ENCODE measurements at places on chromosomes 7 and 10.
A peak's percentile ranks its signal among the peaks of the same experiment; 100 is the strongest.

- no peak for DNase-seq
Measured at GRCh38 chr10:132407243-132407746, 10.3 kb downstream of the PWWP2B start.

DNA sequence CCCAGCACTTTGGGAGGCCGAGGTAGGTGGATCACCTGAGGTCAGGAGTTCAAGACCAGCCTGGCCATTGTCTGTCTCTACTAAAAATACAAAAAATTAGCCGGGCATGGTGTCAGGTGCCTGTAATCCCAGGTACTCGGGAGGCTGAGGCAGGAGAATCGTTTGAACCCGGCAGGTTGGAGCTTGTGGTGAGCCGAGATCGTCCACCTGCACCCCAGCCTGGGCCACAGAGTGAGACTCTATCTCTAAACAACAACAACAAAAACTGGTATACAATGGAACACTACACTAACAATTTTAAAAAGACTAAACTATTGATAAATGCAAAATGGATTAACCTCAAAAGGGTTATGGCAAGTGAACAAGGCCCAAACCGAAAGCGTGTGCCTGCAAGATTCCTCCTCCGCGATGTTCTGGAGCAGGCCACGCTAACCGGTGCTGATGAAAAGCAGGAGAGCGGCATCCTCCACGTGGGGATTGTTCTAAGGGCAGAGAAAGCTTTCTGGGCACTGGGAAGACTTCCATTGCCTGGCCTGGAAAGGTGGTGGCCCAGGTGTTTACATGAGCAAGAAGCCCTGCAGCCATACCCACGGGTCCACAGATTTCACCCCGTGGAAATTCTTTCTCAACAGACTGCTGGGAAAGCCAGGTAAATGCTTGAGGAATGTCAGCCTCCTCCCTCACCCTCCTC, 53.8 kb downstream of the PDGFA start:
- no peak for DNase-seq

GRCh38 chr10:92149261-92149660, 141.6 kb downstream of the CPEB3 start:
- DNase-seq, result no peak

DNA sequence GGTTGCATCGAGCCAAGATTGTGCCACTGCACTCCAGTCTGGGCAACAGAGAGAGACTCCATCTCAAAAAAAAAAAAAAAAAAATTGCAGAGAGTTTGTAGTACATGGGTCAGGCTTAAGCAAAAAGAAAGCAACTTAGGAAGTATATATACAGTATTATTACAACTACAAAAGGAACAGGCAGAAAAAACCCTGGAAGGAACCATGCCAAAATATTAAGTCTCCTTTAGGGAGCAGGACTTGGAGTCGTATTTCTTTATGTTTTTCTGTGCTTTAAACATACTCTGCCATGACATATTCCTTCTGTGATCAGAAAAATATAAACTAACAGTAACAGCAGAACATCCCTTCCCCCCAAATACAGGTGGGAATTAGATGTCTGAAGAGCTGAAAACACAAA, 144.4 kb downstream of the CUX1 start:
- no peak for DNase-seq

DNA sequence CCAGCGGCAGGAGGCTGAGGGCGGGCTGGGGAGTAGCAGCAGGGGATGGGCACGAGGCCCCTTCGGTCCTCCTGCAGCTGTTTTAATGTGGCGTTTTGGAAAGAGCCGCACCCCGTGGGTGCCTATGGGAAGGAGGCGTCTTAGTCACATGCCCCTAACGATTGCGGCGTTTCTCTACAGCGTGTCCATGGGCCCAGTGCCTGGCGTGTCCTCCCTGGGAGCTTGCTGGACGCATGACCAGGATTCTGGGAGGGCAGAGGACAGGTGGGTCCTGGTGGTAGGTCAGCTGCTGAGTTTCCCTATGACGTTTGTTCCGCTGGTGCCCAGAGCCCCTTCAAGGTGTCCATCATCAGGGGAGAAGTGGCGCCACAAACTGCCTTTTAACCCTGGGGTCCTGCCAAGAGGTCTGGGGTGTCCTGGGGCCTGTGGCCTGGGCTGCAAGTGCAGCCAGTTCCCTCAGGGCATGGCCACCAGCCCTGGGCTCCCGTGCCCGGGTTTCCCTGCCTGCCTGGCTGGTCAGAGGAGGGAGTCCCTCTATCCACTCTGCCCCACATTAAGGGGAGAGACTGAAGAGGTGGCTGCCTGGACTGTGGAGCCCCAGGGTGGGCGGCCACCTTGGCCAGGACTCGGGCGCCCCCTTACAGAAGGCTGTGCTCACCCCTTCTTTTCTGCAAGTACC, 48.7 kb downstream of the PWWP2B start:
- no peak for DNase-seq

DNA sequence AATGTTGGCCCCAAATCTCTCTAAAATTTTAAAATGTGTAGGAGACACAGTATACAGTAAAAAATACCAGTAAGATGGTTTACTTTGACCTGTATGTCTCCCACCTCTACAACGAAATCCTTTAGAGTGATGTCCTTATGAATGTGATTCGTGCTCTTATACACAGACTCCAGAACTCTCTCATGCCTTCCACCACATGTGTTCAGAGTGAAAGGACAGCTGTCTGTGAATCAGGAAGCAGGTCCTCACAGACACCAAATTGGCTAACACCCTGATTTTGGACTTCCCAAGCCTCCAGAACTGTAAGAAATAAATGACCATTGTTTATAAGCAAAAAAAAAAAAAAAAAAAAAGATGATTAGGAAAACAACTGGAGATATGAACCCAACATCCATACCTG, 35.2 kb downstream of the RNF133 start:
- no peak for DNase-seq

GRCh38 chr10:93458821-93459257, 23.3 kb downstream of the MYOF start:
- no peak for DNase-seq

- DNase-seq, result peak; percentile 34
Measured at GRCh38 chr7:24981171-24981951, 1.4 kb upstream of the OSBPL3 start.

GRCh38 chr10:47081264-47081663, 170.0 kb downstream of the PTPN20 start:
- no peak for DNase-seq

- no peak for DNase-seq
Measured at GRCh38 chr7:121313793-121314676, 14.8 kb upstream of the WNT16 start.

DNA sequence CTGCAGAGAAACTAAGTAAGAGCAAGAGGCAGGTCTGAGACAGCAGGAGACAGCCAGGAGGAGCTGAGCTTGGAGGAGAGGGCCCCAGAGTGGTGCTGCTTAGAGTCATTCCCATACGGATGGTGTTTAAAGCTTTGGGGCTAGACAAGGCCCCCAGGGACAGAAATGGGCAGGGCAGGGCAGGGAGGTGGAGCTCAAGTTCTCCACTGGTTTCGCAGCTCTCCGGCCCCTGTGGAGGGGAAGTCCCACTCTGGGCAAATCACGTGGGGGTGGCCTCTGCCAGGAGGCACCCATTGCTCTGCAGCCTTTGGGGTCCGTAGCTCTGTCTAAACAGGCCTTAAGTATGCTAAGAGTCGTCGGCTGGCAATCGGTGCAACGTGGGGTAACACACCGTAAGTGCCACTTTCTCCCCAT, 1.0 kb upstream of the PTPRE start:
- DNase-seq, result no peak

GRCh38 chr7:80873140-80873539, 45.7 kb downstream of the SEMA3C start:
- DNase-seq, result no peak

- DNase-seq, result no peak
Measured at GRCh38 chr10:4174197-4174596, 389.2 kb upstream of the KLF6 start.

DNA sequence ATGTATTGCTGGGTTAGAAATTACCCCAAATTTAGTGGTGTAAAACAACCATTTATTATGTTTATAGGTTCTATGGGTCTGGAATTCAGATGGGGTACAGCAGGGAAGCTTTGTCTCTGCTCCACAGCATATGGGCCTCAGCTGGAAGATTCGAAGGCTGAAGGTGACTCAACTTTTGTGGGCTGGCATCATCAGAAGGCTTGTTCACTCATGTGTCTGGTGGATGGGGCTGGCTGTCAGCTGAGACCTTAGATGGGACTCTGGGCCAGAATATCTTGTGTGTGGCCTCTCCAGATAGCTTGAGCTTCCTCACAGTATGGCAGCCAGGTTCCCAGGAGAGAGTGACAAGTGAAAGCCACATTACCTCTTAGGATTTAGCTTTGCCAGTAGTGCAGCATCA, 45.9 kb downstream of the ZNF503 start:
- DNase-seq, result no peak

GRCh38 chr7:2567679-2568278, 9.0 kb downstream of the IQCE start:
- DNase-seq, result no peak

- no peak for DNase-seq
Measured at GRCh38 chr10:35219292-35219691, 92.6 kb downstream of the CREM start.

DNA sequence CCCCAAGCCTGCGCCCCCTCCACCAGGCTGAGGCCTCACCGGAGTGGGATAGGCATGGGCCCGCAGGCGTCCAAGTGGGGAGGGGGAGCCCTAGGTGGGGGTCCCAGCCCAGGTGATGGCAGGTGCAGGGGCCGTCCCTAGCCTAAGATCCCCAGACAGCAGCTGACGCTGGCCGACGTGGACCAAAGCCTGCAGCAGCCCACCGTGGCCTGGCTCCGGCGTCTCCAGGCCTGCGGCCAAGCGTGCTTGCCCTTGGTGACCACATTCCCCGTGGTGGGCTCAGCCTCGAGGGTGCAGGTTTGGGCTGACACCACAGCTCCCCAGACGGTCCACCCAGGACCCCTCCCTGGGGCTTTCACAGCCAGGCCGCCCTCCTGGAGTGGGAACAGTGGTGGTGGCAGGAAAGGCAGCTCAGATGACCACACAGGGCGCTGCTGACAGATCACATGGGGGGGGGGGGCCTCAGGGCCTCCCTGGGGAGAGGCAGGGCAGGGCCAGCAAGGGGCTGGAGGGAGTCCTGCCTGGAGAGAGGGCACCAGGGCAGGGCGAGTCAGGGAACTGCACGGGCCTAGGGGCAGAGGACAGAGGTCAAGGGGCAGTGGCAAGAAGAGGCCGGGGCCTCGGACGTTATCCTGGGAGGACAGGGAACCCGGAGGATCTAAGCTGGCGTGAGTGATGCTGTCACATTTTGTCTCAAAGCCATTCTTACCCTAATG, 767 bp upstream of the ADAM8 start:
- no peak for DNase-seq

DNA sequence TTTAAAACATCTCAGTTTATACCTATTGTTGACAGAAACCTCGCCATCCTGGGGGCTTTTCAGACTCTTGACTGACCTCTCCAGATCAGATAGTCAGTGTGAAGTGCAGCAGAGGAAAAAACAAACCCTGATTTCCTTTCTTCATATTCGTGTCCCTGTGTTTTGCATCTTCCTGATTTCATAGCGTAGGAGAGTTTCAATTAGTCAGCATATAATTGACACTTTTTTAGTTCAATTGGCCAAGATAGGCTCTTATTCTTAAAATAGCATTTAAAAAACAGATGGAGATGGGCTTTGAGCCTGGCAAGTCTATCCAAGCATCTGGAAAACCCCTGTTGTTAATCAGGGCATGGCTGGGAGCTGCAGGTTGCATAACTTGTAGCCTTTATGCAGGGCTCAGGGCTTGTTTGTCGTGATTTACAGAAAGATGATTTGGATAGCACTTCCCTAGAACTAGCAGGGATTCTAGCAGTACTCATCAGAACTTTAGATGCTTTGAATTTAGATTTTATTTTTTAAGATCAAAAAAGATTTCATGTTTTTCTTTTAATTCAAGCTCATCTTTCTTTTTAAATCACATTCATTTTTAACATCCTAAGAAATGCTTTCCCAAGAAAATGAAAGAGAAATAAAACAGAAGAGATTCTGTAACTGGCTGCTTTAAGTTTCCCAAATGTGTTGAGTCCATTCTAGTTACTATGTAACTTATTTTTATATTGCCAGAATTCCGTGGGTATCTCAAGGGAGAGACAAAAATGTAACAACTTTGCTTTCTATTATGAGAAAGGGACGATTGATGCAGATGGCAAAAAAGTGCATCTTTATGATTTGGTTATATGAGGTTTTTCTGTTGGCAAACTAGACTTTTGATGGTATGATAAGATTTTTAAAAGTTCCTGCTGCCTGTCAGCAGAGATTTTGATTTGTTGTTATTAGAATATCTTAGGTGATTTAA, 270.8 kb upstream of the FZD8 start:
- no peak for DNase-seq

GRCh38 chr10:4034907-4035598, 250.0 kb upstream of the KLF6 start:
- no peak for DNase-seq

DNA sequence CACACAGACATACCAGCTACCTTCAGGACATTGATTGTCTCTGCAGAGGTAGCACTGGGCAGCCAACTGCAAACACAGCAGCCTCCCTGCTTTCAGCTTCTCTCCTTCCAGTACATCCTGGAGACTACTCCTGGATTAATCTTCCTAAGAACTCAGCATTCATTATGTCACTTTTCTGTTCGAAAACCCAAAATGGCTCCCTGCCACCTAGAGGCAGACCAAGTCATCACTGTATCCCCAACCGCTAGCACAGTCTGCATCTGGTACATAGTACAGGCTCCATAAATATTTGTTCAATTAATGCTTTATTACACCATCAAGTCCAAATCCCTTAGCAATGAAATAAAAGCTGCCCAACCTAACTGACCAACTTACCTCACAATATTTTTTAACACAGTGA, 5.0 kb upstream of the SEC31B start:
- DNase-seq, result no peak

DNA sequence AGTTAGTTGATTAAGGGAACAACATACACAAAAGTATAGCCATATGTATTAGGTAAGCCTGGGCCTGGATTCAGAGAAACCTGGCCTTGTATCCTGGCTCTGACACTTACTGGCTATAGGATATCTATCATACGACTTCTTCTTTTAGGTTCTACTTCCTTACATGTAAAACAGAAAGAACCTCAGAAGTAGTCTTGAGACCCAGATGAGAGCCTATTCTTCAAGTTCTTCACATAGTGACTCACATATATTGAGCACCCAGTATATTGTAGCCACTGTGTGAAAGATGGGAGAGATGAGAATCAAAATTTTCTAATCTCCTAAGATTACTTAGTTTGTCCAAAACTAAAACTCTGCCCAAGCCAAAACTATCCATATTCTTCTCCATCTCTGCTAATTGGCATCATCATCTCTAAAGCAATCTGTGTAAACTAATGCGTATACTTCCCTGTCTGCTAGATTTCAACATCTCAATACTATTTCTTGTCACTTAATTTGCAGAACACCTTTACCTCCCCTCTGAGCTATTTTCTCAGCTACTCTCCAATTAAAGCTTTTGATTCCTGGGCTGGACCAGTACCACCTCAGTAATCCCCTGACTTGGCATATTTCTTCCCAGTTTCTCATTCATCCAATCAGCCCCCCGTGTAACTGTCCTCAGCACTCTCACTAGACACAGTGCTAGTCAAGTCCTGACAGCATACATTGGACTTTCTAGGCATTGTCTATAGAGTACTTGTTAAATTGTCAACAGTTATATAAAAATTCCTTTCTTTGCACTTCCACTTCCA, 53.5 kb upstream of the MET start:
- DNase-seq, result no peak
